Vagina (tissue), 2 donors: ENCODE measurements at places on chromosomes 5 and 9.

DNA sequence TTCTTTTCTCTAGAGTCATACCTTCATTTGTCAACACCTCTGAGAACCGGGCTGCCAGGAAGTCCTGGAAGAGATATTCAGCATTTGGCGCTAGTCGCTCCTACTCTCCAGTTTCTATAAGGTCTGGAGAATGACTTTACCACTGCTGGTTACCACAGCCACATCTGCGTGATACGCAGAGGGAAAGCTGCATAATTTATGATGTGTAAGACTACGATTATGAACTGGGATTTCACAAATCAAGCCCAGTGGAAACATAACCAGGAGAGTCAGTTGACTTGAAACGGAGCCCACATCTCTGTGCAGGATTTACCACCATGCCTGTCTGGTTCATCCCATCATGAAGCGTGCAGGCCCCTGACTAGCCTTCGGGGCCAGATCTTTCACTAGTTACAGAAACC is 72.6 kb downstream of the FGF1 start:
- DNase-seq = no peak

GRCh38 chr5:32991421-32991815 is 280.3 kb downstream of the NPR3 start:
- DNase-seq = no peak

DNA sequence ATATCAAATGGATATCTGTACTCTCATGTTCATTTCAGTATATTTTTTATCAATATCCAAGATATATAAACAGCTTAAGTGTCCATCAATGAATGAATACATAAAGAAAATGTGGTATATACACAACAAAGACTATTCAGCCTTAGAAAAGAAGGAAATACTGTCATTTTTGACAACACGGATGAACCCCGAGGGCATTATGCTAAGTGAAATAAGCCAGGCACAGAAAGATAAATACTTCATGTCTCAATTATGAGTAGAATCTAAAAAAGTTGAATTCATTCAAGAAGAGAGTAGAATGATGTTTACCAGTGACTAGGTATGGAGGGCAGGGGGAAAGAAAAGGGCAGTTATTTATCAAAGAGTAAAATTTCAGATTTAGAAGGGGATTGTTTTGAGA is 949.8 kb upstream of the TYRP1 start:
- no peak for DNase-seq

- DNase-seq = no peak
These were observed 160.0 kb downstream of the RMI1 start for GRCh38 chr9:84140535-84141101.

- no peak for DNase-seq
These were observed 123.7 kb downstream of the ARHGEF28 start for GRCh38 chr5:73749485-73750270.

DNA sequence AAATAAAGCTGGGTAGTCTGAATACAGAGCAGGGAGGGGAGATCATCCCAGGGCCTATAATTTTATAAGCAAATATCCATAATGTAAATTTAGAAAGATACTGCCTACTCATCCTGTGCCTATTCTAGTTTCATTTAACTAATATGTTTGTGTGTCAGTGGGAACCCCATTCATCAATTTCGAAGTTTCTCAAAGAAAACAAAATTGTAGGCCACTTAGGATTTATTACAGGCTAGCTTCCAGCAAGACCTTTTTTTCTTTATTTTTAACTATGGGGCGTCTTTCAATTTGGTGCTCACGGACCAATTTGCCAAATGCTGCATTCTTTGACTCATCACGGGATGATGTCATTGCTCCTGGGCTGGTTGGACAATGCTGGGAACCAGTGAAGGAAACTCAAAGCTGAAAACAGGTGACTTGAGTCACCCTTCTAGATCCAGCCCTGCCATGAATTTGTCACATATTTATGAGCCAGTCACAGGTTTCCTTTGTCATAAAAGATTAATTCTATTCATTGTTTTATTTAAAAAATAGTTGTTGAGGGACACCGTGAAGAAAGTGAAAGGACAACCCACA is 13.4 kb downstream of the PCSK5 start:
- no peak for DNase-seq

DNA sequence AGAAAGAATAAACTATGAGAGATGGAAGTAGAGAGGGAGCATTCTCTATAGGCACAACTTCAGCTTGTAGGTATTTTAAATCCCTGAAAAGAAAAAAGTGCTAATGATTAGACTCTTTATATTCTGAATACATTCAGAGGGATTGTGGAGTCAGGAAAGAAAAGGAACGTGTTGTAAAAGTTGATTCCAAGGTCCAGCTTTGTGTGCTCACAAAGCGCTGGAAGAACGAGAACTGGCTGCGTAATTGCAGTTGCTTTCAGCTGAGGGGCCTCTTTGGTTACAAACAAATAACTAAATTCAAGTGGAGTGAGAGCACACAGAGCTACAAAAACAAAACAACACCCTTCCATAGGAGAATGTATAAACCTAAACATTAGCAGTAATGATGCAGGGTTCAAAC is 1040.4 kb upstream of the WWC1 start:
- DNase-seq = no peak

DNA sequence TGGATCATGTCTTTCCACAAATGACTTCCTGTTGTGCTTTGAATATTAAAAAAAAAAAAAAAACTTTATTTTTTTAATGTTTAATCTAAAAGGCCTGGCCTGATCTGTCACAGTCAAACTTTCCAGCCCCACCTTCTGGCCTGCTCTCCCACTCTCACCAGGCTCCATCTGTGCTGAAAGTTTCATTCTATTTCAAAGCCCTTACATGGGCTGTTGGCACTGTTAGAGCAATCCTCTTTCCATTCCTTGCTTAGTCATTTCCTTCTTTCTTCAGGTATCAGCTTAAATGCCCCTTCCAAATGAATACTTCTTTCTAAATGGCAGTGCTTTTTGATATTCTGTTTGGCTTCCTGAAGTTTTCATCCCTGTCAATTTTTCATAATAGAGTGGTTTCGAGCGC is 1104.8 kb upstream of the C9orf72 start:
- DNase-seq = no peak

DNA sequence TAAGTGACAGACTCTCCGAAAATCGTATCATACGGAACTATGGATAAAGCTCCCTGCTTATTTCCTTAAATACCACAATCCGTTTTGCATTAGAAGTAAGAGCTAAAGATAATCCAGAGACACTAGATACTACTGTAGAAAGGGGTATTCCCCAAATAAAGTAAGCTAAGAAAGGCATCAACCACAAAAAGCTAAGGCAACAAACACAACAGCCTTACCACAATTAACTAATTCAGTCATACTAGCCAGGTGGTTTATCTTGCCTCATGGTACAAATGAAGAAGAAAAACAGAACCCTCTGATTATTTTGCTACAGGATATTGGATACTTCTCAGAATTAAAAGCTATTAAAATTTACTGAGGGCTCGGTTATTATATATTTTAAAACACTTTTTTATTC is 14.1 kb downstream of the ERP44 start:
- DNase-seq = no peak

DNA sequence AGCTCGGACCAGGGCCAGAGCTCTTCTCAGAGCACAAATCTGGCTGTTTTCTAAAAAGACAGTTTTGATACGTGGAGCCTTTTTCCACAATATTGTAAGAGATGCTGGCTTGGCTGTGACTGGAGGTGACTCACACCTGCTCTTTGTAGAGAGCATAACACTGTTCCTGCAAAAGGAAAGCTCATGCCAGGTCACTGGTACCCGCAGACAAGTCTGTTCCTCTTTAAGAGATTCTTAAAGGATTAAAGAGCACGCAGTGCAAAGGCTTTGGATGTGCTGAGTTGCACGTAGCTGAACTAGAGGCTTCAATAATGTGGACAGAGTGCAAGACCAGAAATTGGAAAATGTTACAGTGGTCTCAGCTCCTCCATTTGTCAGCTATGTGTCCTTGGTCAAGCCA is 19.0 kb downstream of the ACTL7B start:
- DNase-seq = no peak

- no peak for DNase-seq
These were observed 170.1 kb upstream of the ZNF618 start for GRCh38 chr9:113705928-113706519.

DNA sequence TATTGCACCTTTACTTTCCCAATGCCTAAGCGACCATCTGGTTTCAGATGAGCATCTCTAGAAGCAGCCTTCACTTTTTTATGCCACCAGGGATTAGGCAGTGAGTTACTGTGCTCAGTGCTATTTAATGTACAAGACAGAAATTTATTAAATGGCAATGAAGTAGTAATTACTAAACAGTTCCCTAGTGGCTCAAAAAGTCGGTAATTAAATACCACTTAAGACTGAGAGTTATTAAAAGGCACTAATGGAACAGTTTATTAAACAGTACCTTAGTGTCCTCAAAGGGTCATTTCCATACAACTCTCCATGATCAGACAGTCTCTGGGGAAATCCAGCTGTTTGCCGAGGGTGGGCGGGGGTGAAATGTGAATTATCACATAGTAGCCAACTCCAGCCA is 42.3 kb downstream of the LHFPL2 start:
- no peak for DNase-seq

- DNase-seq = no peak
These were observed 48.1 kb downstream of the PTCD2 start for GRCh38 chr5:72368271-72368670.

DNA sequence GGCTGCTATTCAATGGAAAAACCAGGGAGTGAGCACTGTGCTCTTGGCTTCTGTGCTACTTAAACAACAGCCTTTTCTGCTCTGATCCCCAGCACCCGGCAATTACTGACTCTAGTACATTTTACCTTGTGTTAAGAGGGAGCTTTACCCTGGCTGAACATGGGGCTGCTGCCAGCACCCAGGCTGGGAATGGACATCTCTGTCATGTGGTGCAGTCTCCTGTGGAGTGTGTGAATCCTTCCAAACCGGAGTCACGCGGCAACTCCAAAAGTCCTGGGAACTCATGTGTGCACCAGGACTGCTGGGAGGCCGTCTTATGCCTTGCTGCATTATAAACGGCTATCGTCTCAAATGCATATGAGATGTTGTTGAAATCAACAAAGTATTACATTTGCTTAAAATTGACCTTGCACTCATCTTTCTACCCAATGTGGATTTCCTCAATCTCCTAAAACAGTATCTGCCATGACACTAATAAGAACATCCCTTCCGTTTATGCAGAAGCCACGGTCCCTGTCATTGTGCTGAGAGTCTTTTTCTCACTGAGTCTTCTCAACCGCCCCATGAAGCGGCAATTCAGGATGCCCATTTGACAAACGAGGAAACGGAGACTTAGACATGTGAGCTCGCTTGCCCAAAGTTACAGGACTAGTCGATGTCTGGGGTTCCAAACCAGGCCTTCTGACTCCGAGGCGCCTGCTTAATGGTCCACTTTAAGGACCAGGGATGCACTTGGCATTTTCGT is 884 bp upstream of the GSN start:
- DNase-seq = no peak

DNA sequence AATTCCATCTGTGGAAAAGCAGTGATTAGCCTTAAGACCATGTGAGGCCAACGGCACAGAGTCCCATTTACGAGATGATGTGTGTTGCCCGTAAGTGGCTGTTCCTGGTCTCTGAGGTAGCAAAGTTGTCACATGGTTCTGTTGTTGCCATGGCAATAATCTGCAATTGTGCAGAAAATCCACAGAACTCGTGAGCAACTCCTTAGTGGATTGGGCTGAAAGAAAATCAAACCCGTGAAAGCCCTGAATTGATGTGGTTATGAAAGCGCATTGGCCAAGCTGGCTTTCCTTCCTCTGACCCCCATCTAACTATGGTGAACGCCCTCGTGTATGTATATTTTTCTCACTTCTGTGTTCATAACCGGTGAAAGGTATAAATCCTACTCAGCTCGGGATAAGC is 614.7 kb downstream of the EBF1 start:
- no peak for DNase-seq
